ENCODE measurements at places on chromosomes 3 and 15.
A peak's percentile ranks its signal among the peaks of the same experiment; 100 is the strongest.

GRCh38 chr3:55480911-55481743, 6.0 kb downstream of the WNT5A start:
- DNase-seq: peak; percentile 53

DNA sequence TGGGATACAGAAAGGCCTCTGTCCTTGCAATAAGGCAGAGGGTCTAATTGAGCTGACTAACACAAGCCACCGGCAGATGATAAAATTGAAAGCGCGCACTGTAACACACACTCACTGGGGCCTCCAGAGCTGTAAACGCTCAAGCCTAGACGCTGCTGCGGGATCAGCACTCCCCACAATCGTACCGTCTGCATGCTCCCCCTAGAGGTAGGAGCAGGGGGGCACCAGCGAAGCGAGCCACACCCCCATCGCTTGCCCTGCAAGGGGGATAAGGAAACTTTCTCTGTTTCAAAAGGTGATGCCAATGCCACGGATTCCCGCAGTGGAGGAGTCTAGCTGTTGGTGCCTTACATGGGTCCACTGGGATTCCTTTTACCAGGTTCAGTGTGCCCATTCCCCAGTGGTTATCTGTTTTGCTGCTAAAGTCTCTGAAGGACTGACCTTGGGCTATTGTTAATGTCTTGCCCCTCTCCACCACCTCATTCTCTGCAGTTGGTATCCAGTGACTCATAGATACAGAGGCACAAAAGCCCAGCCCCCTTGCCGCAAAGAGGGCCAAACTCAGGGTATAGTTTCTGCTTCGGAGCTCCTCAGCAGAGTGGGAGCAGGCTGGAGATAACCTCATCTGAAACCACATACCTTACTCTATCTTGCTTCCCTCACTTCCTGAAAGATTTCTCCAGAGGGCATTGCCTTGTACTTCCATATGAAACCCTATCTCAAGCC, 139.3 kb upstream of the KBTBD8 start:
- no peak for DNase-seq

- no peak for DNase-seq
Observed at GRCh38 chr3:180808823-180809575, 103.5 kb upstream of the FXR1 start.

GRCh38 chr3:182405759-182406158, 387.5 kb upstream of the ATP11B start:
- no peak for DNase-seq

DNA sequence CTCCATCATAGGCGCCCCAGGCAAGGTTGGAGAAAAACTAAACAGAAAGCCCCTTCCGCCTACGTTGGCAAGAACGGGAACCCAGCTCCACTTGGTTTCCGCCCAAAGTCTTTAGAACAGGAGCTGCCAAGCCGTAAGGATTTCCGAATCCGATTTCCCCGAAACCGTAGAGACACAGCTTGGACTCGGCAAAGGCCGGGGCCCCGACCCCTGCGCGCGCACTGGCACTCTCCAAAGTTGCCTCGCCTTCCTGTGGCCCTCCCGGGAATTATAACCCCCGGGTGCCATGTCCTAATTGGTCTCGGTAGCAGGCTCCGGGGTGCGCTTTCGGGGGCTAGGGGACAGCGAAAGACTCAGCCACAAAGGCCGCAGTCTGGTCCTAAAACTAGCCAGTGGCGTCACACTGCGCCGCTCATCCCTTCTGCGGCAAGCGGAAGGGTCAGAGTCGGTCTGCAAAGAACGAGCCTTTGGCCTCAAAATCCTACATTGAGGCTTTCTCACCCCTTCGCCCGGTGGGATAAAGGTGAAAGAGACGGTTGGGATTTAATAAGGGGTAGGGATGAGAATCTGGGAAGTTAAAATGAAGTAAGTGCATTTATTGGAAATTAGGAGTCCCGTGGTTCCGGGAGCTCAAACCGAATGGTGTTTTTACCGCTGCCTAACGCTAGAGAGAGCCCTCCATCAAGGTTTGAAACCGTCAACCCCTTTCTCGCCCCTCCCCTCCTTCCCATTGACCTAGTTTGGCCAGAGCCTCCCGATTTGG, 6.8 kb downstream of the BCL6 start:
- DNase-seq: peak; percentile 96

DNA sequence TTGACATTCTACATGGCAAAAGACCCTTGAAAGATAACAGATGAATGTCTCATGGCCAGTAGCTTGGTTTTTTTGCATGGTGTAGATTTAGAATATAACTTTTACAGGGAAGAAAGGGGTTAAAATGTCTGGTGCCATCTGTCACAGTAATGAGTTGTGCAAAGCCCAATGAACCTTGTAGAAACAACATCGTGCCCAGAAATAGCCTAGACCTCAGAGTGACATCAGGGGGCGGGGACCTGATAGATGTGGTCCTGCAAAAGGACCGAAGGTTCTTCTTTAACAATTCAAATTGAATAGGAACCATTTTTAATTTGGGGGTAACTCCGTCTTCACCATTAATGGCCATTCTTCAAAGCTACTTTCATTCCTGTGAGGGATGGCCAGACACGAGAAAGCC, 254.1 kb upstream of the CTDSPL start:
- DNase-seq: no peak

Measured in fibroblast of pulmonary artery (primary cell).